ENCODE measurements at places on chromosomes 5 and 9.

DNA sequence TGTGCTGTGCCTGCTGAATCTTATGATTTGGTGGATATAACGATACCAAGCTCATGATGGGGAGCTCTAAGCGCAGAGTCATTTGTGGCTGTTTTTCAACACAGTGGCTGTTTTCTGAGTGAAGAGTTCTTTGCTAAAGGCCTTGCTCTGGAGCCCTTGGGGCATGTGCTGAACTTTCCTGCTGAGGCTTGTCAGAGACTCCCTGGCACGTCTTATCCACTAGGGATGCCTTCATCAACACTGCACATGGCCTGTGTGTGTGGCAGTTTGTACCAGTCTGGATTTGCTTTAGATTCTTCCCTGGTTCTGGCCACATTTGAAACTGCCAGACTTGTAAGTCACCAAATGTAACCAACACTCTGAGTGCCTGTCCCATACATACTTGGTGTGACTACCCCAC is 188.2 kb downstream of the DMRT2 start:
- no peak for DNase-seq

- DNase-seq, result no peak
Observed at GRCh38 chr5:78591138-78591612, 57.4 kb downstream of the LHFPL2 start.

DNA sequence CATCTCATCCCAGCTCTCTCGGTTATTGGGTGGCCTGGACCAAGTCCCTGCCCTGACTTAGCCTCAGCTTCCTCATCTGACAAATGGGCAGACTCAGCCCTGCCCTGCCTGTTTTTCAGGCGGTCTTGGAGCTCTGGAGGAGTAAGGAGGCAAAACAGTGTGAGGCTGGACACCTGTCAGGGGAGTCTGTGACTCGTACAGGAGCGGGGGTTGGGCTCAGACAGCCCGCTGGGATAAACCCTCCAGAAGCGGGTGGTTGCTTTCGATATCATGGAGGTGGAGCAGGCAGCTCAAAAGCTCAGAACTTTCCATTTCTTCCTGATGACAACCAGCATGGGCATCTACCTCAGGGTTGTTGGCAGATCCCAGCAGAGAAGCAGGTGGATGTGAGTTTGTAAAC is 72.9 kb upstream of the GGTA1 start:
- no peak for DNase-seq

- DNase-seq, result no peak
Observed at GRCh38 chr9:110908894-110909293, 129.4 kb downstream of the LPAR1 start.

- DNase-seq, result no peak
Observed at GRCh38 chr5:91478096-91478495, 95.0 kb upstream of the ARRDC3 start.

DNA sequence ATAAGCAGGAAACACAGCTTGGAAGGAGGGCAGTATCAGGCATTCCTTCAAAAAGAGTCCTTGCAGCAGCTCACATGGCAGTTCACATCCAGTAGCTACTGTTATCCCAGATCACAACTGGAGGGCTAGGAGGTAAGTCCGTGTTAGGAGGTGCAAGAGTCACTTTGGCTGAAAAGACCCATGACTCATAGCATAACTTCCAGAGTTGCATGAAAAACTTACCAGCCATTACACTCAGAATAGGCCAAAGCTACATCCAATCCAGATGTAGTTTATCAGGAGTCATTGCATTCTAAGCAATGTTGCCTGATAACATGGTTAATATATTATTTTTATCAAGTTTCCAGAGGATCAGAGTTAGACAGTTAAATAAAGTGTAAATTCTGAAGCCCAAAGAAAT is 1126.4 kb upstream of the SEMA6A start:
- DNase-seq, result no peak

- DNase-seq, result no peak
Observed at GRCh38 chr9:16090907-16091629, 538.2 kb downstream of the CCDC171 start.

DNA sequence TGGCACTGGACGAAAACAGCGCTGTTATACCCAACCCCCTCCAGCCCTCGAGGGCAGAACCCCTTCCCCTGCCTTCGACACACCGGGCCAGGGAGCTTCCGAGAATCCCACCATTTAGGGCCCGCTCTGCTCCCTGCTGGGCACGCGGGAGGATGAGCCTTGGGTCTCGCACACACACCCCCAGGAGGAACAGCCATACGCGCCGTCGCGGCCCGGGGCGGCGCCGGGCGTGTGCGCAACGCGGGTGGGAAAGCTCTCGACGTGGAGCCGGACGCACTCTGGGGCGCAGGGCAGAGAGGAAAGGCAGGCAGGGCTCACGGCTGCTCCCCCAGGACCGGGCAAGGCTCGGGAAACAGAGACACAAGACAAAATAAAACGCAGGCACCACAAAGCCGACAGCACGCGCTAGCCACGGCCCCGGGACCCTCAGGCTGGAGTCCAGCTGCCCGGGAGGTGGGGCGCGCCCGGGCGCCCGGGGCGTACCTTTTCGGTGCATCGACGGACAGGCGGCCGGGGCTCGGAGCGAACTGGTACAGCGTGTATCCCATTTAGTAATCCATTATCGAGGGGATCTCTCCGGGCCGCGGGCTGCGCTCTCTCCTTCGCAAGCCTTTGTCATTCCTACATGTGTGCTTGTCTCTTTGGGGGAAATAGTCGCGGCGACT is 789 bp downstream of the SEMA6A start:
- DNase-seq, result no peak

DNA sequence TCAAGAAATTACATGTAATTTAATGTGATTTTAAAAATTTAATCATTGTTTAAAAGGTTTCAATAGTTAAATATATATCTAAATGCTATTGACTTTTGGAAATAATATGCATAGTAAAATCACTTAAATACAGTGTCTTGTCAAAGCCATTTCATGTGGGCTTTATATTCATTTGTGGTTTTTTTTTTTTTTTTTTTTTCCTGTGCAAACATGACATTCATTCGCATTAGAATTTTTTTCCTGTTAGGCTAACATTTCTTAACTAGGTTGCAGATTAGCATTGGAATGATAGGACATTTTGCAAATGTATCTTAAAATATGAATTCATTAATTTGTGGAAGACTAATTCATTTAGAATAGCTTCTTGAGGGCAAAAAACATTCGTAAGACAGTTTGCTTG is 149.8 kb downstream of the PBX3 start:
- no peak for DNase-seq

- DNase-seq, result no peak
Observed at GRCh38 chr5:97297704-97298091, 114.7 kb upstream of the RIOK2 start.

- no peak for DNase-seq
Observed at GRCh38 chr5:172858511-172858989, 24.5 kb downstream of the ERGIC1 start.

DNA sequence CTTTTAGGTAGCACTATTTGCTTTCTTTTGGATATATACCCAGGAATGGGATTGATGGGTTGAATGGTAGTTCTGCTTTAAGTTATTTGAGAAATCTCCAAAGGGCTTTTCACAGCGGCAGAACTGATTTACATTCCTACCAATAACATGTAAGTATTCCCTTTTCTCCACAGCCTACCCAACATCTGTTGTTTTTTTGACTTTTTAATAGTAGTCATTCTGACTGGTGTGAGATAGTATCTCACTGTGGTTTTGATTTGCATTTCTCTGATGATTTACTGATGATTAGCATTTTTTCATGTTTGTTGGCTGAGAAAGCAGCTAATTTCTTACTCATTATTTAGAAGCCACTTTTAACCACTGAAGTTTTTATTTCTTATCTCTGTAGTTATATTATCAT is 221.1 kb upstream of the ACTBL2 start:
- no peak for DNase-seq

DNA sequence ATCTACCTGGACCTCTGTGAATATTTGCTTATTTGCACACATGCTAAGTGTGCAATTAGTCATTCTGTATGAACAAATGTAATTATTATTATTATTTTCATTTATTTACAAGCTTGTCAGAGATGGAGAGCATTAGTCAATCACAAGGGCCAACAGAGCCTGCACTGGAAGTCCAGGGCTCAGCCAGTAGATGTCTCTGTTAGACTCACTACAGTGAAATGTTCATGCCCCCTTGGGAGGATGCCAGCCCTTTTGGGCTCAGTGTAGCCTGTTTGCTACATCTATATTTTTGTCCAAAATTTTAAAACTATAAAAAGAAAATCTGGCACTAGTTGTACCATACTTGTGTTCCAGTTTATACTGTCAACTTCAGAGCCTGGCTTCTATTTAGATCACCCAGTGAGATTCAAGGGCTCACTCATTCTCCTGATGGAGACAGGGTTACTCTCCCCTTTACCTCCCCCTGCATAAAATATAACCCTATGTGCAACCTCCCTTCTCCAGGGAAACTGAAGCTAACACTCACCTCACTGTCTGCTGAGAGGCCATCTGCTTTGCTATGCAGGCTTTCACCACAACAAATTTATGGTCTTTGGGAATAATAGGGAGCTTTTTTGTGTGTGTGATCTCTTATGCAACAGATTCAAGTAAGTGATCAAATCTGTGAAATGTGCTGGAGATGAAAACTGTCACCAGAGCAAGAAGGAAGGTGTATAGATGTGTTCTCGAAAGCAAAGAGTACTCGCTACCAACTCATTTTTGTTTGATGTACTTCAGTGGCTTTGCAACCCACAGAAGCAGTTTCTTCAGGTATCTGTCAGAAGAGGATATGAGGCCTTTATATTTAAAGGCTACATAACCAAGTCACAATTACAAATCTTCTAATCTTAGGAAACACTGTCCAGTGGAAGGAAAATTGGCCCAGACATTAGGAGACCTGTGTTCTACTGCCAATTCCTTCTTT is 99.9 kb upstream of the TLE4 start:
- no peak for DNase-seq

DNA sequence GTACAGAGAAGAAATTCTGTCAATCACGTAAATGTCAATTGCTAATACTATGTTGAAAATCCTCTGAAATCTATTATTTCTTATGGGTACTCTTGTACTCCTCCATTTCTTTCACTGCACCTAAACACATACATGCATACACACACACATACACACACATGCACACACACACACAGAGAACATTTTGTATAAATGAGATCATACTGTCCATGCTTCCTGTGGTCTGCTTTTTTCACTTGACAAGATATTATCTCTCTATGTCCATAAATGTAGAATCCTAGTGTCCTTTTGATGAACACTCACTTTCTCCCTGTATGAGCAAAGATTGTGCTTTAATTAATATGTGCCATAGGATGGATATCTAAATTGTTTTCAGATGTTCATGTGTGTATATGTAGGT is 32.7 kb upstream of the TLR4 start:
- DNase-seq, result no peak

DNA sequence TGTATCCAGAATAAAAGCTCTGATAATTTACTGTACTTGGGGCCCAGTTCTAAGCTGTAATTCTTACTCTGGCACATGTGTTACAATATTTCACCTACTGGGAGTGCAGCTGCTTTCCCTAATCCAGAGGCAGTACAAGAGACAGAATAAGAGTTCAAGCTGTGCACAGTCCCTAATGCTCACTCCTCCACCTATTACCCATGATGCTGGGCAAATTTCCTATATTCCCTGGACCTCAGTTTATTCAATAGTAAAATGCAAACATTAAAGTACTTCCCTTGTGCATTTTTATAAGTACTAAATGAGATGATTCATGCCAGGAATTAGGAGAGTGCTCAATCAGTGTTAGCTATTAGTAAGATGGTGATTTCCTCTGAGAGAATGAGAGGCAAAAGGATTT is 28.0 kb upstream of the TAF11L2 start:
- no peak for DNase-seq
